ENCODE measurements at places on chromosomes 2 and 18.

DNA sequence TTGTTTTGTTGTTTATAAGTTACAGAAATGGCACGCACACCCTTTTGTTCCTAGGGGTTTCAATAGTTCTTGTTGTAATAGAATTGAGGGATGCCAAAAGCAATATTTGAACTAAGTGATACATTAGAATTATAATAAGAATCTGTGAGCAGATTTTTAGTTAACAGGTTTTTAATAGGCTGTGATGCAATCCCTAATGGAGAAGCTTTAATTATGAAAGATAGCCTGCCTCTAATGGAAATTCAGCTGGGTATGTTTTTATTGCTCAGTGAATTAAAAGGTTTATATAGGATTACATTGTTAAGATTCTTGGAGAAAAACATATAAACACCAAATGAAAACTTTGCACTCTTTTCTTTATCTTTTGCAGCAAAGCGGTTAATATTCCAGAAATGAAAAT lies 131.1 kb downstream of the PPP1R1C start:
- DNase-seq = no peak

GRCh38 chr2:147679955-147680531 lies 164.8 kb upstream of the ACVR2A start:
- no peak for DNase-seq

DNA sequence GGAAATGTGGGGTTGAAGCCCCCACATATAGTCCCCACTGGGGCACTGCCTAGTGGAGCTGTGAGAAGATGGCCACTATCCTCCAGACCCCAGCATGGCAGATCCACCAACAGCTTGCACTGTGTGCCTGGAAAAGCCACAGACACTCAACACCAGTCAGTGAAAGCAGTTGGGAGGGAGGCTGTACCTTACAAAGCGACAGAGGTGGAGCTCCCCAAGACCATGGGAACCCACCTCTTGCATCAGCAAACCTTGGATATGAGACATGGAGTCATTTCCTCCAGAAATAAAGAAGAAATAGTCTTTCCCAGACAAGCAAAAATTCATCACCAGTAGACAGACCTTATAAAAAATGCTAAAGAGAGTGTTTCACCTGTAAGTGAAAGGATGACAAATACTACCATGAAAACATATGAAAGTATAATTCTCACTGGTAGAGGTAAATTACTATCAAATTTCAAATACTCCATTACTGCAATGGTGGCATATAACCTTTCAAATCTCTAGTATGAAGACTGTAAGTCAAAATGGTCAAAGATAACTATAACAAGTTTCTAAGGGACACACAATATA lies 152.6 kb upstream of the EPHA4 start:
- DNase-seq = no peak

GRCh38 chr2:239052798-239053665 lies 205.1 kb downstream of the TWIST2 start:
- DNase-seq = no peak

DNA sequence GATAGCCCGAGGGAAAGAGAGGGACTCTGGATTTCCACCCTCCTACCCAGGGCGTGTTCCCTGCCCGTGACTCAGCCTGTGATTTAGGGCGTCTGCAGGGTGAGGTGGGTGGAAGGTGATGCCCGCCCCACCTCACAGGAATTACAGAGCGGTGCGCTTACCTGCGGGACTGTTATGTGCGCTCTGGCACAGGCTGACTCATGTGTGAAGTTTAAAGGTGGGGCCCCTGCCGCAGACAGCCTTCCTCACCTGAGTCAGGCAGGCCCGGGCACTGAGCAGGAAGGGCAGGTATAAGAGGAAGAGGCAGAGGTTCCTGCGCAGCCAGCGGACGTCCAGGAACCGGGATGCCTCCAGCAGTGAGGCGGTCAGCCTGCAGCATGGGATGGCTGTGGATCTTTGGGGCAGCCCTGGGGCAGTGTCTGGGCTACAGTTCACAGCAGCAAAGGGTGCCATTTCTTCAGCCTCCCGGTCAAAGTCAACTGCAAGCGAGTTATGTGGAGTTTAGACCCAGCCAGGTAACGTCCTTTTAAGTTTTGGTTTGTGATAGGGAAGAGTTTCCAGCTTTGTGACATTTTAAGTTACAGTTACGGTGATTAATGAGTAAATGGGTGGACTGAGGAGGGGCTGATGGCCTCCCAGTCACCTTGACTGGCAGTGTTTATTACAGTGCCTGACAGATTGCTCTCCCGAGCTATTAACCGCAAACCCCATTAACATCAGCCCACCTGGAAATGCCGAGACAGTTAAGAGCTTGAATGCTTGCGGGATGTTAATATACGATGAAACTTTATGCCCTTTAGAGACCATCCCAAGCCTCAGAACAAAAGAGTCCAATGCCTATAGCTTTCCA lies 141.6 kb upstream of the TTC39C start:
- no peak for DNase-seq

GRCh38 chr2:101140978-101141655 lies 10.1 kb downstream of the TBC1D8 start:
- DNase-seq = no peak

DNA sequence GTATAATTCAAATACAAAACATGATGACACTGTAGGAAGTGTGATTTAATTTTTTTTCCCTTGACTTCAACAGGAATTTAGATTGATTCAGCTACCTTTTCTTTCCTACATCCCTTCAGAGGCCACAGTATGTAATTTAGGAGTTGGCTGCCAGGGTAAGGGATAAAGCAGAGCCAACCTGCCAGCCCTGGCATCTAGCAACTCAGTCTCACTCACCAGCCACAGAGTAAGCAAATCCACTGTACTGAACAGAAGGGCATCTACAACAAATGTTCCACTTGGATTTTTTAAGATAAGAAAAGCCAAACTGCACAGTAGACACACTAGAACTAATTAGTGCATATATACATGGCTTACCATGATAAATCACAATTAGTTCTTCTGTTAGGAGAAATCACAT lies 54.3 kb upstream of the PEX13 start:
- DNase-seq = no peak

GRCh38 chr18:48709371-48710062 lies 170.7 kb downstream of the CTIF start:
- DNase-seq = no peak

GRCh38 chr2:123912171-123912570 lies 112.9 kb upstream of the CNTNAP5 start:
- no peak for DNase-seq

- DNase-seq = no peak
Observed at GRCh38 chr2:86364894-86365293, 27.5 kb upstream of the REEP1 start.

DNA sequence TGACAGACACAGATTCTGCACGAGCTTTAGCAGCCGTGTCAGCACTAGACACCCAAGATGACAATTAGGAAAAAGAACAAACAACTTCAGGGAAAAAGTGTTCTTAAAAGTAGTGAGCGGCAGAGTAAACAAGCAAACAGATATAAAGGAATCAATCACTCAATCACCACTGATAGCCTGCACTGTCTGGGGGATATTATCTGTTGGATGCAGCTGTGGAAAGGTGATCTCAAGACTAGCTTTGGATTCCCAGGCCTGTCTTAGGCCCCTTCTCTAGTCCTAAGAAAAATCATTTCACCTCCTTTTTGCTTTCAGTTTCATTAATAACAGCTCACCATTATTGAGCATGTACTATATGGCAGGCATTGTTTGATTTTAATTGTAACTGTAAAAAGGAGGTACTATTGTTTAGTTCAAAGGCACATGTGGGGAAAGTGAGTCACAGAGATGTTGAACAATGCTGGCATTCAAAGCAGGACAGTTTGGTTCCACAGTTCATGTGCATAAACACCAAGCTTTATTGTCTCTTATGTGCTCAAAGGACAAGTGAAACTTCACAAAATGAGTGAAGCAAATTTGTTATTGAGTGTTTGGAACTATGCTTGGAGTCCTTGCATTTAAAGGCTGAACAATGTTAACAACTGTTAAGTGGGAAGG lies 147.3 kb upstream of the TCF4 start:
- no peak for DNase-seq
